ENCODE measurements at places on chromosomes 2 and 18.
A peak's percentile ranks its signal among the peaks of the same experiment; 100 is the strongest.

GRCh38 chr18:39870591-39870990 is 2084.4 kb upstream of the PIK3C3 start:
- DNase-seq, result no peak

GRCh38 chr2:179861416-179862067 is at the start of gene ZNF385B:
Gene ZNF385B (minus strand): TSS chr2:179861612.
- no peak for DNase-seq

GRCh38 chr2:211162911-211163310 is 606.5 kb downstream of the CPS1 start:
- no peak for DNase-seq

DNA sequence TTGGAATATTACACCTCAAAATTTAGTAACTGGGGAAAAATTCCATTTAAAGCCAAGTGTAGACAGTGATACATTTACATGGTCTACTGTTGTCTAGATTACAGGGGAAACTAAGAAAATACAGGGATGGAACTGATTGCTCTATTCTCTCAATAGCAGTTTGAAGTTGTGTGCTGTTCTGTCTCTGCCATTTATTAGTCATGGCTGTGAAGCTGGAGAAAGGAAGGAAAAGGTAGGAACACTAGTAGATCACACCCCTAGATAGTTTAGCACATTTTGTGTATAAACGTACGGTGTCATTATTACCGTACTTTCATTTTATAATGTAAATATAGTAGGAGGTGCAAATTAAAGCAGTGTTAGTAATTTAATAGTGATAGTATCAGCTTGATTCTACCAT is 170.5 kb downstream of the PHLPP1 start:
- no peak for DNase-seq

DNA sequence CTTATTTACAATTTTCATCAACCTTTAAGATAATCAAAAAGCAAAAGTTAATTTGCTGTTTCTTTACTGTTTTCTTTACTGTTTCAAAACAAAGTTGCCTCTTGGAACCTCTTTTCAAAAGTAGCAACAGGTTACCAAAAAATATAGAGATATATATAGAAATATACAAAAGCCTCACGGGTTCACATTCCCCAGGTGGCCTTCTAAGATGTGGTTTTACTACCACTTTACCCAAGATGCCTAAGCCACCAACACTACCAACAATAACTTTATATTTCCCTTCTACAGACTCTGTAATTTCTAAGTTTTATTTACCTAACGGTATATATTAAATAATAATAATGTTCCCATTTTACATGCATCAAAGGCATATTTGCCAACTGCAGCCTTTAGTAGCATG is 4.9 kb downstream of the CYB5A start:
- DNase-seq, result no peak

GRCh38 chr2:238864207-238865014 is 16.5 kb downstream of the TWIST2 start:
- DNase-seq, result peak; percentile 13

DNA sequence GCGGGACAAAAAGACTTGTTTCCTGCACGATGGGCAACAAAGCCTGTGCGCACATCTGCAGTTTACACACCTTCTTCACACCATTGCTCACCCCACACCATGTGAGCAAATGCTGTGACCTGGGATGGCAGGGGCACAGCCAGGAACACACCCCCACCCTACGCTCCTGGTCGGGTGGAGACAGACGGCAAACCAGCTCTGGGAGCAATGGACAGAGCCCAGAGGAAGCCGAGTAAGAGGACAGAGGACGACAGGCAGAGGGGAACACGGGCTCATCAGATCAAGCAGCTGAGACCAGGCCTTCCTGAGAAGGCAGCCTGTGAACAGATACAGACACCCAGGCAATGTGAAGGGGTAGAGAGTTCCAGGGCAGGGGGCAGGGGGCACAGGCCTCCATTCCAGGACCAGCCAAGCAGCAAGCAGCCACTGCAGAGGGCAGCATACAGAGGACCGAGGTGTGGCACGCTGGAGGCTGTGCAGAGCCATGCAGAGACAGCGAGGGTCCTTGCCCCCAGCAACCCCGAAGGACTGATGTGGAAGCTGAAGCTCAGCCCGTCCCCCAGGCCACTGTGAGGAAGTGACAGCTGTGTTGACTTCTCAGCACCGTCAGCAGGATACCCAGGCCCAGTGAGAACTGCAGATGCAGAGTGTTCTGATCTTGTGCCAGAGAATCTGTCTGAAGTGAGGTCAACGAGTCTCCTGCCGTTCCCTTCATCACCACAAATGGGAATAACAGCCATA is 46.2 kb downstream of the PARD6G start:
- no peak for DNase-seq

DNA sequence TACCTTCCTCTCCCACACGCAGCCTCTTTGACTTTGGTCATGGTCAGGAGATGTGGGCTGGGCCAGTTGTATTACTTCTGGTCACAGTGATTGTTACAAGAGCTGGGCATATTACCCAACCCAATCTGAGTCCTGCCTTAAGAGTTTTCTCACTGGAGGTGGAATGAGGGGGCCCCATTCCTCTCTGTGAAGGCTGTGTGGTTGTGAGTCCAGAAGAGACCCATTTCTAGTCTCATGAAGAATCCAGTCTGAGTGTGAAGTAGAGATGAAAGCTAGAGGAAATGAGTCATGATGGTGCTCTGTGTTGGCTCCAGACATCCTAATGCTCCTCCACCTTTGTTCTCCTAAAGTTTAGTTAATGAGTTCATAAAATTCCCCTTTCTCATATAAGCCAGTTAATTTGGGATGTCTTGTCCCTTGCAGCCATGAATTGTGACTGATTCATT is 50.8 kb upstream of the RASGRP3 start:
- DNase-seq, result no peak

DNA sequence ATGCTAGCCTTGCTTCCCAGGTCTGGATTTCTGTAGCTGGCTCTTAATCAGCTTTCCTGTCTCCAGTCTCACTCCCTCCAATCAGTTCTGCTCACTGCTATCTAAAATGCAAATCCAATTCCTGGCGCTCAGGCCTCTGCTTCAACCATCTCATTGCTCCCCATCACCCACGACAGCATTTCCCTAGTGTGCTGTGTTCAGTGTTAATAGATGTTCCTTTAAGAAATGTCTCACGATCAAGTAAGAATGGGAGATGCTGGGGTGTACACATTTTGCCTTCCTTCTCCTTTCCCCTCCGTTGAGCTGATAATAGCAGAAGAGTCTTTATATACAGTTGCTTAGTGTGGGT is 1.6 kb upstream of the PUM2 start:
- no peak for DNase-seq

DNA sequence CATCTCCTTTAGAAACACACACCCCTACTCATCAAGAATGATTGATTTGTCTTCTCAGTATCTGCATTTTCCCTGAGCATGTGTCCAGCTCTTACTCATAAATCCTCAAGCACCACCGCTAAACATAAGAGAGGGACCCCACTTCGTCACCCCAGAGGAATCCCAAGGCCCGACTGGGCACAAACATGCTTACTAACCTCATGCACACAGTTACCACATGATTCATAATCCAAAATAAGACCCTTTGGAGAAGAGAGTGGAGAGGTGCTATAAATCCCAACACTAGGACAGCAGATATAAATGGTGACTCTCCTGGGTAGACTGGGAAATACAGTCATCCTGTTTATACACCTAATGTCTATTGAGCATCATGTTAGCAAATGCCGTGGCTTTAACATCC is 843.2 kb upstream of the ID2 start:
- DNase-seq, result no peak

- DNase-seq, result no peak
Observed at GRCh38 chr2:71069376-71069775, 928 bp downstream of the NAGK start.

DNA sequence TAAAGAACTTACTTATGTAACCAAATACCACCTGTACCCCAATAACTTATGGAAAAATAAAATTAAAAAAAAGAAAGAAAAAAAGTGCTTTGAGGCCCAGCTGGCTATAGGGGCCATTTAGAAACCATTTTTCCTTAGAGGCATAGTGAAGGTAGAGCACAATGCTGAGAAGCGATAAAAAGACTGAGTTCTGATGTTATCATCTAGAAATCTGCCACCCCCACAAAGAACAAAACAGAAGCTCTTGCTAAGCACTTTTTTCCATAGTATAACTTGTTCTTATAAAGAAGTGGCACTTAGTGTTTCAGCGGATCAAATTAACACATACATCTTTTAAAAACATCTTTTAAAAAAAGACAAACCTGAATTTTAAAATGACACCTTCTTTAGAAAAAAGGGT is 51.4 kb downstream of the ICOS start:
- no peak for DNase-seq

- no peak for DNase-seq
Observed at GRCh38 chr18:47791461-47791985, 138.9 kb downstream of the SMAD2 start.

- DNase-seq, result no peak
Observed at GRCh38 chr18:46623541-46623940, 33.5 kb downstream of the LOXHD1 start.

DNA sequence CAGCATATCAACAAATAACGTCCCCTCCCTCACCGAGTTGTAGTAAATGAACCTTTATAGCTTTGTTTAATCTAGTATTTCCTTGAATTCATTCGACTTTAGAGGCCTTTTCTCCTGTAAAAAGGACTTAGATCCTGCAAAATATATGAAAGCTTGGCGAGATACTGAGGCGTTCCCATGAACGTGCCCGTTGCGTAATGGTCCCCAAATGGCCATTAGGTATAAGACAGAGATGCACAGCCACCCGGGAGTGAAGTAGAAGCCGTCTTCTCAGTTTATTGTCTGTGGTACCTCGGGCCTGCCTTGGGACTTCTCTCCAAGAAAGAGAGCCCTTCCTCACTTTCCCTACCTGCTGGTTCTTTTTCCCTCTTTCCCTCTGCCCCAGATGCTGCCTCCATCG is 310.6 kb downstream of the CELF4 start:
- DNase-seq, result no peak

GRCh38 chr2:36336321-36336720 is 19.3 kb upstream of the CRIM1 start:
- DNase-seq, result no peak
